ENCODE measurements at places on chromosomes 3 and 15. TPM values are rescaled to one million over a fixed set of nuclear protein-coding genes. Genes with fewer than 3 reads are reported as not detected.
A peak's percentile ranks its signal among the peaks of the same experiment; 100 is the strongest.

- H3K4me1 ChIP-seq = peaks cover 14% of the 10 kb centered on the region
- no peaks in the 10 kb centered on the region for H3K36me3 ChIP-seq
- H3K27me3 ChIP-seq = no peaks in the 10 kb centered on the region
- DNase-seq = no peak
- H3K27ac ChIP-seq = peak overlapping the region; percentile 4
- H3K4me3 ChIP-seq = no peak overlapping the region
Measured at GRCh38 chr3:48015431-48016180, 610 bp downstream of the MAP4 start.

- no peak overlapping the region for H3K4me3 ChIP-seq
- no peak overlapping the region for H3K27ac ChIP-seq
- no peaks in the 10 kb centered on the region for H3K36me3 ChIP-seq
- no peaks in the 10 kb centered on the region for H3K4me1 ChIP-seq
Measured at GRCh38 chr3:56918111-56918568, 116.4 kb upstream of the ARHGEF3 start.

DNA sequence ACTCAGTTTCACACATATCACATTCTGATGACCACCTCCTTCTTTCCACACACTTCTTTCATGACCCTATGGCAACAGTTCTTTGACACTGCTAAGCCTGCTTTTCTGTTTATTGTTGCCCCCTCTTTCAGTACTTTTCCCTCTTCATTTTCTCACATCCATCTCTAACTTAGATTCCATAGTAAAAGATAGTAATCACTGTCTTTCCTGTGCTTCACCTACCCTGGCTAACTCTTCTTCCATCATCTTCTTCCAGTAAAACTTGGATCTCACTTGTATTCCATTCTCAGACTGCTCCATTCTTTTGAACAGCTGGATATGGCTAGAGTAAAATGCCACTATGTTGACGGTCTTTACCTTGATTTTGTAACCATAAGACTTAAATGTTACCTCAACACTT, 632.6 kb upstream of the TGFBR2 start:
- H3K27me3 ChIP-seq = no peaks in the 10 kb centered on the region
- H3K4me1 ChIP-seq = no peaks in the 10 kb centered on the region
- no peak for DNase-seq
- no peak overlapping the region for H3K4me3 ChIP-seq

- no peak overlapping the region for H3K27ac ChIP-seq
- H3K27me3 ChIP-seq = no peaks in the 10 kb centered on the region
- no peak for DNase-seq
- no peak overlapping the region for H3K4me3 ChIP-seq
- H3K4me1 ChIP-seq = peaks cover 3% of the 10 kb centered on the region
Measured at GRCh38 chr3:47404431-47404876, 23.6 kb downstream of the PTPN23 start.

DNA sequence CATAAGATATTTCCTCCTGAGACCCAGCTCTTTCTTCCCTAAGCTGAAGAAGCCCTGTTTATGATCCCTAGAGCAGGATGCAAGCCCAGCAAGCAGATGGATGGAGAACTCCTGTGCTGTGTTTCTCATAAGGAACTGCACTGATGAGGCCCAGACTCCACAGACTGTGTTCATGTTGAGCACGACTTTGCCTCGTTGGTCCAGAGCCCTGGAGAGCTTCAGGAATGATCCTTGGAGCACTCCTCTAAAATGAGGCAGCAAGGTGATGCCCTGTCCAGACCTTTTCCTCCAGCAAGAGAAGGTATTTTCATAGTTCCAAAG, 83.8 kb downstream of the MYLK start:
- no peak overlapping the region for H3K4me3 ChIP-seq
- H3K27ac ChIP-seq = peak overlapping the region; percentile 62
- H3K27me3 ChIP-seq = no peaks in the 10 kb centered on the region
- no peak for DNase-seq

GRCh38 chr3:11118181-11118682, 36.1 kb upstream of the HRH1 start:
- H3K36me3 ChIP-seq = no peaks in the 10 kb centered on the region
- no peak overlapping the region for H3K4me3 ChIP-seq
- no peak for DNase-seq
- H3K27ac ChIP-seq = no peak overlapping the region
- no peaks in the 10 kb centered on the region for H3K4me1 ChIP-seq

DNA sequence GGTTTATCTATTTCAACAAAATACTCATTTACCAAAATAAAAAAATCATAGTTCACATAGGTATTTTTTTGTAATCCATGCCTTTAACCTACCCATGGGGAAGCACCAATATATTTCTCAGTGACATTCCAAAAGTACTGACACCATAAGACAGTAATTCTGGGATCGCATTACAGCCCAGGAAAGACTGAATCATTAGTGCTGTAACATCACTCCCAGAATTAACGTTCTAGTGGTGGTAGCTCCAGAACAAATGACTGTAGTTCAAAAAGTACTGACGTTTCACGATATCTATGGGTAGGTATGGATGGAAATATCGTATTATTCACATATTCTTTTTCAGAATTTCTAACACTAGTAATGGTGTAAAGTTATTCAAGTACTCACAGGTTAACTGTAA, 54.3 kb upstream of the NEK10 start:
- no peaks in the 10 kb centered on the region for H3K36me3 ChIP-seq
- no peak overlapping the region for H3K4me3 ChIP-seq
- H3K4me1 ChIP-seq = no peaks in the 10 kb centered on the region
- H3K27ac ChIP-seq = no peak overlapping the region

Gene DNAH12
- total RNA-seq = 0.05 TPM

All from colonic mucosa (tissue), 4 donors.